ENCODE measurements at places on chromosomes 16 and 17. TPM values are rescaled to one million over a fixed set of nuclear protein-coding genes. Genes with fewer than 3 reads are reported as not detected.

NPB gene
- total RNA-seq, result 0.20 TPM

CMTM3 gene
- 23.7 TPM for total RNA-seq

TLCD1 gene
- 1.4 TPM for total RNA-seq

KRTAP4-6 gene
- not detected for total RNA-seq

CCL14 gene
- 21.8 TPM for total RNA-seq

RTN4RL1 gene
- total RNA-seq, result not detected

C1QTNF8 gene
- not detected for total RNA-seq
